ENCODE measurements at places on chromosomes 6 and 20. TPM values are rescaled to one million over a fixed set of nuclear protein-coding genes. Genes with fewer than 3 reads are reported as not detected.

The RHAG gene
- not detected for polyA plus RNA-seq

The OR2J3 gene
- polyA plus RNA-seq = not detected

The PROKR2 gene
- polyA plus RNA-seq = not detected

The CTCFL gene
- polyA plus RNA-seq = not detected

The PRKN gene
- polyA plus RNA-seq = 0.55 TPM

The ABHD16B gene
- polyA plus RNA-seq = 0.19 TPM

The NKX2-4 gene
- polyA plus RNA-seq = not detected

The HSPA1L gene
- 1.2 TPM for polyA plus RNA-seq

The MAD2L1BP gene
- 23.3 TPM for polyA plus RNA-seq

The CFAP206 gene
- polyA plus RNA-seq = not detected

The SLC13A3 gene
- not detected for polyA plus RNA-seq

The PRSS16 gene
- 3.2 TPM for polyA plus RNA-seq

The WFDC5 gene
- not detected for polyA plus RNA-seq

The COL20A1 gene
- polyA plus RNA-seq = not detected

The KCNK15 gene
- polyA plus RNA-seq = not detected

The PNLDC1 gene
- polyA plus RNA-seq = 0.89 TPM

The KCNK16 gene
- not detected for polyA plus RNA-seq

The EPPIN gene
- not detected for polyA plus RNA-seq

The VGLL2 gene
- polyA plus RNA-seq = not detected

The CD40 gene
- 217 TPM for polyA plus RNA-seq

The GSTA4 gene
- 4.1 TPM for polyA plus RNA-seq

The SLC17A9 gene
- 4.1 TPM for polyA plus RNA-seq

The USP49 gene
- polyA plus RNA-seq = 1.5 TPM

The RCAN2 gene
- not detected for polyA plus RNA-seq

The MEP1A gene
- polyA plus RNA-seq = not detected

The TRPC4AP gene
- polyA plus RNA-seq = 53.4 TPM

The NMBR gene
- polyA plus RNA-seq = not detected

The PPIL4 gene
- polyA plus RNA-seq = 11.1 TPM

The OPRL1 gene
- 3.7 TPM for polyA plus RNA-seq

The DLL1 gene
- polyA plus RNA-seq = 0.10 TPM

The IPCEF1 gene
- polyA plus RNA-seq = 2.1 TPM

The CST2 gene
- polyA plus RNA-seq = not detected

The TCF15 gene
- not detected for polyA plus RNA-seq

The PCSK2 gene
- not detected for polyA plus RNA-seq

The FAM83B gene
- polyA plus RNA-seq = not detected

The C6orf118 gene
- polyA plus RNA-seq = not detected

The SLC17A1 gene
- not detected for polyA plus RNA-seq

The MEI4 gene
- polyA plus RNA-seq = 0.13 TPM

The ANGPT4 gene
- not detected for polyA plus RNA-seq

The RSPH9 gene
- polyA plus RNA-seq = 1.2 TPM

The GJA10 gene
- not detected for polyA plus RNA-seq

The METTL24 gene
- polyA plus RNA-seq = not detected

The ADGRF5 gene
- polyA plus RNA-seq = not detected

The LY6G6F gene
- 0.95 TPM for polyA plus RNA-seq

The OPN5 gene
- not detected for polyA plus RNA-seq

The PKIB gene
- not detected for polyA plus RNA-seq

The SIGLEC1 gene
- not detected for polyA plus RNA-seq

The SPTLC3 gene
- not detected for polyA plus RNA-seq

All from IgD-negative memory B cell (primary cell).